Panc1 (cell line): ENCODE measurements at places on chromosomes 16 and 17.

DNA sequence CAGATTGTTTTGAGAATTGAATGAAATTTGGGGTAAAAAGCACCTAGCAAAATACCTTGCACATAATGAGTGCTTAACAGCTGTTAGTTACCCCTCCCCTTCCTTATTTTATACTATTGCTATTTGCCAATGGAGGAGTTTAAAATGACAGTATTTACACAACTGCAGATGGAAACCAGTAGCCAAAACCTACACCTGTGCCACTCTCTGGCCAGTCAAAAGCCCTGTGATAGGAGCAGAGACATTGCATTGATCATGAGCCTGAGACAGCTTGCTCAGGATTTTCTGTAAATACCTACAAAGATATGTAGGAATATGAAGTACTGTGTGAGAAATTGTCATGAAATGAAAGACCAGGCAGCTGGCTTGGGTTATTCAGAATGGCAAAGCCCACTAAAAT lies 115.3 kb upstream of the HLF start:
- DNase-seq = no peak

DNA sequence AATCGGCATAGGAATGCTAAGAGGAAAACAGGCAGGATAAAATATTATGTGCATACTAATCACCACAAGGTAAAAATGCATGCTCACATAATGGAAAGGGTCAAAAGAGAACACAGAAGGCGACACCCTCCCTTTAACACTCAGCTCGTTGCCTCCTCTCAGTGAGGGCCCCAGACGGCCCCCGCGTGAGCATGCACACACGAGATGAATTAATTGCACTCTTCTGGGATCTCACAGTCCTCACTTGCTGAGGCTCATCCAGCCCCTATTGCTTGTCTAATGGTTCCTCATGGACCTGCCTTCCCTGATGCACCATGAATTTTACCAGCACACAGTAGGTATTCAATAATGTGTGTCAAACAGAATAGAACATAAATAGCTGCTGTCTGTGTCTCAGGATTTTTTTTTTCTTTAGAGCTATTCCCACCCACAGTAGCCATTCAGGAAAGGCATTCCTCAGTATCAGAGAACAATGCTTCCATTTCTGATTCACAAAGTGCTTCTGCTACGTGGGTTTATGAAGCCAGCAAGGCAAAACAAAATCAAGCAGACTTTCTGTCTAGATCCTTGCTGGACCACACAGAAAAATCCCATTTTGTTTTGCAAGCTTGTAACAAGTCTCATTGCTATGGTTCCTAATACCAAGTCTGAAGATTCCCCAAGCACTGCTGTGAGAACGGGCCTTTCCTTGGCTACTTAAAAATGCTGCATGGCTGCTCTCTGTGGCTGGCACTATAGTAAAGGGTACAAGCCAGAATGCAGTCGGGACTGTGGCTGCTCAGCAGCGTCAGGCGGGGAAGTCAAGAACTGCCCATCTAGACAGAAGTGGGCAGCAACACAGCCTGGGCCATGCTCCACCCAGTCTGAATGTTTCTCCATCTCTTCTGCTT lies 43.6 kb downstream of the TOM1L2 start:
- DNase-seq = no peak

DNA sequence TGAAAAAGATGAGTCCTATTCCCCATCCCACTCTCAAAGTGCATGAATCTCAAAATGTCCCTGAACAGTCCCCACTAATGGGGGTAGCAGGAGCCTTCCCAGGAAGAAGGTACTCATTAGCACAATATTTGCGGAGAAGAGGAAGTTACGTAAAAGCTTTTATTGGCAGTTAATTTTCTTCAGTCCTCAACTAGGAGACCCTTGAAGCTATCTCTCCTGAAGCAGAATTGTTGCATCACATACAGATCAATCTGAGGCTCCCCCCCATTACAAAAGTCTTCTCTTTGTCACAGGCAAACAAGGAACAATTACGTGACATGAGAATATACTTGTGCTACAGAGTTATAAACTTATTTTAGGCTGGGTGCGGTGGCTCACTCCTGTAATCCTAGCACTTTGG lies 14.2 kb downstream of the SLFN12L start:
- DNase-seq = no peak

DNA sequence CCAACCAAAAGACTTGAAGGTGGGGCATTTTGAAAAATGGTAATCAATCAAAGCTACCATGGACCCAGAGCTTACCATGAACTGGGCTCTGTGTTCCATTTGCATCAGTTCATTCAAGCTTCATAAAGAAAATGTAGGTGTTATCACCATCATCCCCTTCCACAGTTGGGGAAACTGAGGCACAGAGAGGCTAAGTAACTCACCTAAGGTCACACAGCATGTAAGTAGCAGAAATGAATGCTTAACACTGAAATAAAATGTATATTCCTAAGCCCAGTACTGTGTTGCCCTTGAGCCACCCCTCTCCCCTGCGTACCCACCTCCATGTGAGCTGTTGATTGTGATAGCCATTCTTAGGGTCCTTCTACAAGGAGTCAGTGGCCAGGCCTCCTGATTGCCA lies 83.6 kb downstream of the VAT1L start:
- DNase-seq = no peak

GRCh38 chr17:73389411-73389810 lies 77.6 kb upstream of the CDC42EP4 start:
- no peak for DNase-seq

- DNase-seq = no peak
Observed at GRCh38 chr17:29237476-29238132, 9.1 kb upstream of the CRYBA1 start.

DNA sequence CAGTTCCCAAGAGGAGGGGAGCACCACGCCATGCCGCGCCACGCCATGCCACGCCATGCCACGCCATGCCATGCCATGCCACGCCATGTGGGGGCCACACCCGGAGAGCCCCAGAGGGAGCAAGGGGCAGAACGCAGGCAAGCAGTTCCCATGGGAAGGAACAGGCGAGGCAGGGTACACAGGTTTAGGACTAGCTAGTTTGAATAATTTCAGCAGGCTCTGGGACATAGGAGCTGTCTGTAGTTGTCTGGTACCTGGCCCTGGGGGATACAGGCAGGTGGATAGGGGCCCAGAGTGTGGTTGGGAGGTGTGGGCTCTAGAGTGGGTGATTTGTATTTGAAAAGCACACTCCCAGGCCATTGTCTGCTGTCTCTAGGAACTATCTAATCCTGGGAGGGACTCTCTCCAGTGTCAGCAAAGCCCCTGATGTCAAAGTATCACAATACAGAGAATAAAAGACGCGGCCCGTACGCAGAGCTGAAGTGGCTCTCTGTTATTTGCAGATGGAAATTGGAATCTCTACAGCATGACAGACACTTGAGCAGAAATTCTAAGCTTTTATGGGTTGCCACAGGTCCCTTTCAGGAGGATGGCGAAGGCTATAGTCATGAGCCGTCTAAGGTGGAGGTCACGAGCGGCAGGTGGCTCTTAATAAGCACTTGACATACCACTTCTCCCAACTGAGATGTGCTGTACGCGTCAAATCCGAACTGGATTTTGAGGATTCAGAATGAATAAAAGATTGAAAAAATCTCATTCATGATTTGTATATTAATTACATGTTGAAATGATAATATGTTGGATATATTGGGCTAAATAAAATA lies 220.8 kb upstream of the TNRC6C start:
- no peak for DNase-seq

DNA sequence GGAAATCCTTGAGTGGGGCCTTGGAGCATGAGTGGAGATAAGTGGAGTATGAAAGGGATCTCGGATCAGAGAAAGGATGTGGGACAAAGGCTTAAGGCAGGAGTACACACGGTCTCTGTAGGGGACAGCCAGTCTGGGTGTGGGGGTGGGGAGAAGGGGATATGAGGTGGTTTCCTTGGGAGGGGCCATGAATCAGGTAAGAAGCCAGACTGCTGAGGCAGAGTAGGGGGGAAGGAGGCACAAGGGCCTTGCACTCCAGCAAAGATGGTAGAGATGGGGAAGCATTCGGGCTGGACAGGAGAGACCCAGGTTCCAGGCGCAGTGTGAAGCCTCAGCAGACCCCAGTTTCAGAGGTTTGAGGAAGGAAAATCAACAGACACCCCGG lies 1.6 kb downstream of the HSD11B2 start:
- no peak for DNase-seq

- DNase-seq = no peak
Observed at GRCh38 chr16:57757326-57757786, 21.8 kb downstream of the KATNB1 start.
